ENCODE measurements at places on chromosomes 1 and 21.

- no peak for DNase-seq
Observed at GRCh38 chr21:38439426-38439825, 58.9 kb downstream of the ERG start.

GRCh38 chr1:200323856-200324400, 85.9 kb downstream of the ZNF281 start:
- DNase-seq = no peak

DNA sequence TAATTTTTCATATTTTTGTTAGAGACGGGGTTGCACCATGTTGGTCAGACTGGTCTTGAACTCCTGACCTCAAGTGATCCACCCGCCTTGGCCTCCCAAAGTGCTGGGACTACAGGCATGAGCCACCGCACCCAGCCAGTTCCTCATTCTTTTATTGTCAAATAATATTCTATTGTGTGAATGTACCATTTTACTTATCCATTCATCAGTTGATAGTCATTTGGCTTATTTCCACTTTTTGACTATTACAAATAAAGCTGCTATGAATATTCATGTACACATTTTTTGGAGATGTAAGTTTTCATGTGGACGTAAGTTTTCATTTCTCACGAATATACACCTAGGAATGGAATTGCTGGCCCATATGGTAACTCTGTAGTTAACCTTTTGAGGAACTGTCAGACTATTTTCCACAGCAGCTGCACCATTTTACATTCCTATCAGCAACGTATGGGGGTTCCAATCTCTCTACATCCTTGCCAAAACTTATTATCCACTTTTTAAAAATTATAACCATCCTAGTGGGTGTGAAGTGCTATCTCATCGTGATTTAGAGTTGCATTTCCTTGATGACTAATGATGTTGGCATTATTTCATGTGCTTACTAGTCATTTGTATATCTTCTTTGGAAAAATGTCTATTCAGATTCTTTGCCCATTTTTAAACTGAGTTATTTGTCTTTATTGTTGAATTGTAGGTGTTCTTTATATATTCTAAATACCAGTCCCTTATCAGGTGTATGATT, 12.7 kb downstream of the PACC1 start:
- DNase-seq = no peak

DNA sequence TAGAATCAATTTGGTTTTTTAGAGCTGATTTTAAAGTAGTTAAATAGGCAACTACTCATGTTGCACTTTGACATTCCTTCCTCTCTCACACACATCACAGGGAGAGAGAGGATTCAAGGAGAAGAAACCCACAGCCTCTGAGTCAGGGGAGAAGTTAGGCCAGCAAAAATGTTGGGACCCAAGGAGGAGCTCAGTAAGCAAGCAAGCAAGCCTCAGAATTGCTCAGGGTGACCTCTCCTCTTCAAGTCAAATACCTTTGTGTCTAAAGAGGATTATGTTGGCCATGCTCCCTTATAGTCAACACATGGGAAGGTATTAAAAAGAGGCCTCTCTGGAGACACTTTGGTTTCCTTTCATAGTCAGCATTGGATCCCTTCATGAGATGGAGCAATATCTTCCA, 80.5 kb upstream of the WARS2 start:
- no peak for DNase-seq

DNA sequence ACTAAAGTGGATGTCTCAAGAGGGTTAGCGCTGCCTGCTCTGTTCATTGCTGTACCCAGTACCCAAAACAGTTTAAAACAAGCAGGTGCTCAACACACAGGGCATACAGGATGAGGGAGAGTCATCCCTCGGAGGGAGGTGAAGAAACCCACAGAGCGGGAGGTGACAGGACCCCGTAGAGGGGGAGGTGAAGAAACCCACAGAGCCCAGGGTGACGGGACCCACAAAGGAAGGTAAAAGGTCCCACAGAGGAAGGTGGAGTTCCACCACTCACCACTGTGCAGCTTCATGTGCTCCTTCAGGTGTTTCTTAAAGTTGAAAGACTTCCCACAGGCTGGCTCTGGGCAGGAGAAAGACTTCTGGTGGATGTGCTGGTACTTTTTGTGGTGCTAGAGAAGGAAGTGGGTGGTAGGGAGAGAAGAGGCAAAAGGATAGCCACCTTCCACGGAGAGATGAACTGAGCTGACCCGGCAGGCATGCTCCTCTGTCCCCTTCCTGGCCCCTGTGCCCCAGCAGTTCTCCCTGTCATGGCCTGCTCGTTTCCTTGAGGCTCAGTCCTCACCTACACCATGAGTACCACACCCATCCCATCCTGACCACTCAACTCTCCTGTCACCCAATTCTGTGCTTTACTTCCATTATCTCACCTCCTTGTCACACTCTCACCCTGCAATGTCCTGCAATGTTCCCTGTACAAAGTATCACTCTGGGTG, 5.1 kb downstream of the ZNF692 start:
- DNase-seq = no peak

DNA sequence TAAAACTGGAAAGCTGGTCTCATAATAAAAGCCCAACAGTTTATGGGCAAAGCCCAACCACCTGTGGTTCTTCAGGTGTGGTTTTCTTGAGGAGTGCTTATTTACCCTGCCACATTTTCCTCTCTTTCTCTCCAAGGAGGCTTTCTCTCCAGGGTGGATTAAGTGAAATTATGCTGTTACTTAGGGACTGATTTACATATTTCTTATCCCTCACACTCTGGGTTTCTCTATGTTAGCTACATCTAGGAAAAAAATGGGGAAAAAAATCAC, 4.8 kb downstream of the TBX19 start:
- no peak for DNase-seq

DNA sequence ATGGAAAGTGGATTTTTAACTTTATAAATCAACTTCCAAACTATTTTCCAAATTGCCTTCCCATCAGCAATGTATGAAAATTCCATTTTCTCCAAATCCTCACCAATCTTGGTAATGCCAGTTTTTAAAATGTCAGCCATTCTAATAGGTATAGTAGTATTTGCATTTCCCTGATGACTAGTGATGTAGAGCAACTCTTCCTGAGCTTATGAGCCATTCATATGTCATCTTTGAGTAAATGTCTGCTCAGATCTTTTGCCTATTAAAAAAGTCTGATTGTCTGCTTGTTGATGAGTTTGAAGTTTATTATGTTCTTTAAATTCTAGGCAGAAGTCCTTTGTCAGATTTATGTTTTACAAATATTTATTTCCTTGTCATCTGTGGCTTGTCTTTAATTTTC, 54.7 kb downstream of the KDM1A start:
- no peak for DNase-seq

All from GM12864 (cell line).